Midbrain (tissue), 1 donor: ENCODE measurements at places on chromosomes 4 and X.

- no peak for DNase-seq
These were observed 927.2 kb downstream of the STPG2 start for GRCh38 chr4:97216046-97216445.

DNA sequence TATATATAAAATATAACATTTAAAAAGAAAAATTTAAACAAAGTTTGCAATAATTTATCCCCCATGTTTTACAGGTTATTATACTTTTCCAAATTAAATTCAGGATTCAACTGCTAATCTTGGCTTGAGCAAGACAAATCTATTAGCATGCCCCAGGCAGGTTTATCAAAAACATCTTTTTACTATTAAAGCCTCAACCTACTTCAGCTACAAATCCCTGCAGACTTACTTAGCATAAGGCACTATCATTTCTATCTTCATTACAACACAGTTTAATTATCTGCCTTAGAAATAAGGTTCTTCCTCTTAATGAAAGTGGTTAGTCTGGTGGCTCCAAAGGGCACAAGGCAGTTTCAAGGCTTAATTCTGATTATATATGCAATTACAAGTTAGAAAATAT is 477.6 kb downstream of the PACRGL start:
- no peak for DNase-seq

DNA sequence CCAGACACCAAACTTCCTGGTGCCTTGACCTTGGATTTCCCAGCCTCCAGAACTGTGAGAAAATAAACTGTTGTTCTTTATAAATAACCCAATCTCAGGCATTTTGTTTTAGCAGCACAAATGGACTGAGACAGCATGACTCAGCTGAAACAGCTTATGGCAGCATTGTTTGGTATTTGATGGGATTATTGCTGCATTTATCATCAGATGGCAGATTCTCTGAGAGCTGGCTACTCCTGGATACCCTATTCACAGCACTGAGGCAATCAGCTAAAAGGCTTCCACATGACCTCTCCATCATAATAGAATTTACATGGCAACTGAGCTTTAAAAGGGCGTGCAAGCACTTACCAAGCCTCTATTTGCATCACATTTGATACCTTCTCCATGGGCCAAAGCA is 623.1 kb upstream of the CPEB2 start:
- DNase-seq = no peak

DNA sequence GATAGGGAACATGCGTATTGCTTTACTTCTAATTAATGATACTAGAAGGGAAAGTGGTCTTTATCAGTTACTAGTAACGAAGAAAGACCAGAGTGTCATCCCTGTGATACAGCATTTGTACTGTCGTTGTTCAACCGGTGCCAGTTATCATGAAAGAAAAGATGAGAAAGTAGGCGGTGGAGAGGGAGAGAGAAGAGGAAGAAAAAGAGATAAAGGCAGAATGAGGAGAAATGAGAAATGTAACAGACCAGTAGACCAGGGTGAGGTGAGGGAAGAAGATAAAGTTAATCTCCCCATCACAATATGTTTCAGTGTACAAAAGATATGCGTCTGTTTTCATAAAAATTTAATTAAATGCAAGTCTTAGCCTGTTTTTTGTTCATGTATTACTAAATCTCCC is 135.2 kb upstream of the HPGD start:
- DNase-seq = no peak

- no peak for DNase-seq
These were observed 87.1 kb downstream of the KDR start for GRCh38 chr4:55038176-55038890.

GRCh38 chrX:2446815-2447214 is 54.0 kb downstream of the DHRSX start:
- no peak for DNase-seq

- DNase-seq = no peak
These were observed 40.4 kb downstream of the SLC2A9 start for GRCh38 chr4:9980898-9981297.
